ENCODE measurements at places on chromosomes 1 and 21.

DNA sequence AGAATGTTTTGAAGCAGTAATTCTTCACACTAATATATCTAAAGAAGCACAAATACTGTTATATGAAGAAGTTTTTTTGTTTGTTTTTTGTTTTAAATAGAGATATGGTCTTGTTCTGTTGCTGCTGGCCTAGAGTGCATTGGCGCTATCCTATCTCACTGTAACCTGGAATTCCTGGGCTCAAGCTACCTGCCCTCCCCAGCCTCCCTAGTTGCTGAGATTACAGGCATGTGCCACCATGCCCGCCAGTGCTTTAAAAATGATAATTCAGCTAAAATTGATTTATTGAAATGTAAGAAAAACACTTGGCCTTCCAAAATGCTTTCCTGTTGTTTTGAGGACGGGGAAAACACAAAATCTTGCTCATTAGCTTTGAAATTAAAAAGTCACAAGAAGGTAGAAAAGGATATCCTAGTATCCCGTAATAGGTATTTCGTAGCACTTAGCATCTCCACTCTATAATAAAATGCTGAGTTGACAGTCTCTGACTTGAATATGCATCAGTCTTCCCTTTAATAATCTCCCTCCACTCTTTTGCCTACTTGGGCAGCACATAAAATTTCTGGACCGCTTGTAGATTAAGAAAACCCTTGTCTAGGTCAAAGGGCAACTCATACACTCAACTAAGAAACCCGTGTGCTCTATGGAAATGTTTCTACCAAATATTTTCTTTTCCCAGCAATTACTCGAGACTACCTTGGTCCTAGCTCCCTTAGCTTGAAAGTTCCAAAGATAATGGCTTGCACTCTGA, 1.3 kb downstream of the SCYL3 start:
- no peak for DNase-seq

- no peak for DNase-seq
Measured at GRCh38 chr1:9874412-9874811, 35.7 kb downstream of the CTNNBIP1 start.

DNA sequence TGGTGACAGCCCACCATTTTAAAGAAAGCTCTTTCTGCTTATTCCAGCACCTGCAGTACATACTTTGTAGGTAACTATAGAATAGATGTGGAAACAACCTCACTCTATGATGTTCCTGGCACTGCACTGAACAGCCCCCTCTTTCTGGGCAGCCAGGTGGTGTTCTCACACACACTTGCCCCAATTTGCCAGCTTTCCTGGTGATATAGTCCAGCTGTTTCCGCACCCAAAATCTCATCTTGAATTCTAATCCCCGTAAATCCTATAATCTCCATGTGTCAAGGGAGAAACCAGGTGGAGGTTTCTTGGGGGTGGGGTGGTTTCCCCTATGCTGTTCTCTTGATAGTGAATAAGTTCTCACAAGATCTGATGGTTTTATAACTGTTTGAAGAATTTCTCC, 102.2 kb downstream of the FCRL5 start:
- DNase-seq, result no peak

- no peak for DNase-seq
Measured at GRCh38 chr1:150765296-150765976, at the start of gene CTSS. Gene CTSS (minus strand): TSS chr1:150765778. CDS start chr1:150764763, 1,015 bp downstream.

DNA sequence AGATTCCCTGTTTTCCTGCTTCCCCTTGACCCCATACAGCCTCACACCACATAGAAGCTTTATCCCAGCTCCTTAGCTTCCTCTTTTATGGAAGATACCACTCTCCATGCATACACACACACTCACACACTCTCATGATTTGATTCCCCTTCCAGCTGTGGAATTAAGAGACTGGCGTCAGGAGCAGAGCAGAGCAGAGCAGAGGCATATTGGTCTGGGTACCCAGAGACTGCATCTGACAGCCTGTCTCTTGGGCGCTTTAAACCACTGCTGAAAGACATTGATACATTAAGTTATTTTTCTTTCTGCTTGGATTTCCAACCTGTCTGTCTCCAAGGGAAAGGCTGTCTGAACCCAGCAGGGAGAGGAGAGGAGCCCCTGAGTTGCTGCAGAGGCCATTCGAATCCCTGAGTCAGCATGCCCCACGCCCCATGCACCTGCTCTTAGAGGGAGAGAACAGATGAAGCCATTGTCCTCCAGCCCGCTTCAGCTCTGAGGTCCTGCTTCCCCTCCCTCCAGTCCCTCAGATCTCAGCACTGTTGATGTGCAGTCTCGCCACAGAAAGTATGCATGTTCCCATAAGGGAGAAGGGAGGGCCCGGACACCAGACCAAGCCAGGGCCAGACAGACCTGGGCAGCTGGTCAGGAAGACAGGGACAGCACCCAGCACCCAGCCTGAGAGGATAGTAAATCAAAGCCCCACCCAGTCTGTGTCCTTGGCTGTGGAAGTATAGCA, 66.7 kb upstream of the GJB5 start:
- peak; percentile 41 for DNase-seq

- no peak for DNase-seq
Measured at GRCh38 chr1:18901952-18902522, 318 bp downstream of the ALDH4A1 start.

DNA sequence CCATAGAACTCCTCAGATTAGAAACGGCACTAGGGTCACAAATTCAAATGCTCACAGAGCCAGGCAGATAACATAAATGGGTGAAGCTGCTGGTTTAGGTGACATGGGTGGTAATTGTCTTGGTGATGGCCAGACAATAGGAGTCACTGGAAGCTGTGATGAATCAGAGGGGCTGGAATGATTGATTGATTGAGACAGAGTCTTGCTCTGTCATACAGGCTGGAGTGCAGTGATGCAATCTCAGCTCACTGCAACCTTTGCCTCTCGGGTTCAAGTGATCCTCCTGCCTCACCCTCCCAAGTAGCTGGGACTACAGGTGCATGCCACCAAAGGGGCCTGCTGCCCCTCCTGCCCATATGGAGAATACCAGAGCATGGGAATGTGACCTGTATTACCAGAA, 63.0 kb downstream of the HIVEP3 start:
- no peak for DNase-seq

- DNase-seq, result no peak
Measured at GRCh38 chr1:186327331-186327730, 47.7 kb downstream of the TPR start.

GRCh38 chr1:55039342-55040082, at the start of gene PCSK9:
Gene PCSK9 (plus strand): TSS chr1:55039548. CDS start chr1:55039838, 290 bp downstream.
- DNase-seq, result peak; percentile 70

- no peak for DNase-seq
Measured at GRCh38 chr1:55346586-55346985, 131.4 kb upstream of the USP24 start.

DNA sequence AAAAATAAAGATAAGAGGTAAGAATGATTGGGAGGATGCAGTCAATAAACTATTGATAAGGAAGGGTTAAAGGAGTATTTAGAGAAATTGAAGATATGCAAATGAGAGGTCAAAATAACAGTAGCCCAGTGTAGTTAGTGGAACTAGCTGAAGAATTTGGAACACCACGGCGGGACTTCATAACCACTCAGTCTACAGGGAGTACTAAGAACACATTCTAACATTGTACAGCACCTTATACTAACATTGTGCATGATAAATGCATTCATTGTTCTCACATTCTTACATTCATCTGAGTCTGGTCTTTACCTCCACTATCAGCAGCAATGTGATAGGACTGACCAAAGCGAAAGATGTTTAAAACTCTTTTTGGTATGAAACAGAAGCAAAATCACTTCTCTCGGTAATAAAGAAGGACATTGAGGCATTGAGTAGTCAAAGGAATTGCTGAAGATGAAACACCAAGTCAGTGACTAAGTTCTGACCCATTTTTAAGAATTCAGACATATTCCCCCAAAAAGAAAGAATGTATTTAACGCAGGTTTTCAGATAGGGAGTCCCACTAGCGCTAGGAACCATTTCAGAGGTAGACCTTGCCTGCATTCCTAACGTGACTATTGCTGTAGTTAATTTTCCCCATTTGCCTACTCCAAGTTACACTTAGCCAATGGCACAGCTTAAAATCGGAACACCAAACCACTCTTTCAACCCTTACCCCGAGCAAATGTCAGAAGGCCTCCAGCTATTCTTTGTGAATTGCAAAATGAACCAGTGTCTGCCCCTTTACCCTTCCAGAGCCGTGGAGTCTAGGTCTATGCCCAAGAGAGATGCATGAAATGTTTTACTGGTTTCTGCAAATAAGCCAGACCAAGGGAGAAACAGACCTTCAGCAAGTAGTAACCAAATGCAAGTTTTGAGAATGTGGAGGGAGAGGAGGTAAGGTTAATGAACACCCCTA, 108.8 kb upstream of the IRF2BP2 start:
- DNase-seq, result no peak

DNA sequence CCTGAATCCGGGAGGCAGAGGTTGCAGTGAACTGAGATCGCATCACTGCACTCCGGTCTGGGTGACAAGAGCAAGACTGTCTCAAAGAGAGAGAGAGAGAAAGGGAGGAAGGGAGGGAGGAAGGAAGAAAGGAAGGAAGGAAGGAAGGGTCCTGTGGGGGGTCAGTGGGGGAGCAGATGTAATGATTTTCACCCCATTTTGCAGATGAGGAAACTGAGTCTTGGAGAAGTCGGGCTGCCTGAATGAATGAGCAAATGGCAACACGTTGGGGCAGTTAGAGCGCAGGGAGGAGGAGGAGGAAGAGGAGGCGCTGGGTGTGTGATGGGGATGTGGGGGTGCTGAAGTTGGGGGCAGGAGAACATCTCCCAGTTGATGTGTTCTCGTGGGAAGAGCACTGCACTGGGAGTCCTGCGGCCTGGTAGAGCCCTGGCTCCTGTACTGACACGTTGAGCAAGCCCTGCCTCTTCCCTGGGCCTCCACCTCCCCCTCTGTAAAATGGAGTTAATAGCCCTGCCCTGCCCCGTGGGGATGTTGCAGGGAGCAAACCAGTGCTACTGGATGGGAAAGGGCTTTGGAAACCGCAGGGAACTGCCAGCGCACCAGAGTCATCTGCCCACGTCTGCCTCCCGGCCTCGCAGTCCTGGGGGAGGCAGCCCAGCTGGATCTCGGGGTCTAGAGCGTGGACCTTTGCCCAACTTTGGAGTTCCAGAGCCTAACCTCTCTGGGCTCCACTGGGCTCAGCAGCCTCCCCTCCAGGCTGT, 103.2 kb upstream of the CASZ1 start:
- DNase-seq, result no peak

- DNase-seq, result no peak
Measured at GRCh38 chr1:209769971-209770370, 14.1 kb downstream of the TRAF3IP3 start.

GRCh38 chr1:181102841-181103240, 14.3 kb downstream of the IER5 start:
- DNase-seq, result no peak

GRCh38 chr1:102107441-102107840, 110.7 kb upstream of the OLFM3 start:
- DNase-seq, result no peak

GRCh38 chr1:114302821-114303220, 149.2 kb upstream of the SYT6 start:
- DNase-seq, result no peak

DNA sequence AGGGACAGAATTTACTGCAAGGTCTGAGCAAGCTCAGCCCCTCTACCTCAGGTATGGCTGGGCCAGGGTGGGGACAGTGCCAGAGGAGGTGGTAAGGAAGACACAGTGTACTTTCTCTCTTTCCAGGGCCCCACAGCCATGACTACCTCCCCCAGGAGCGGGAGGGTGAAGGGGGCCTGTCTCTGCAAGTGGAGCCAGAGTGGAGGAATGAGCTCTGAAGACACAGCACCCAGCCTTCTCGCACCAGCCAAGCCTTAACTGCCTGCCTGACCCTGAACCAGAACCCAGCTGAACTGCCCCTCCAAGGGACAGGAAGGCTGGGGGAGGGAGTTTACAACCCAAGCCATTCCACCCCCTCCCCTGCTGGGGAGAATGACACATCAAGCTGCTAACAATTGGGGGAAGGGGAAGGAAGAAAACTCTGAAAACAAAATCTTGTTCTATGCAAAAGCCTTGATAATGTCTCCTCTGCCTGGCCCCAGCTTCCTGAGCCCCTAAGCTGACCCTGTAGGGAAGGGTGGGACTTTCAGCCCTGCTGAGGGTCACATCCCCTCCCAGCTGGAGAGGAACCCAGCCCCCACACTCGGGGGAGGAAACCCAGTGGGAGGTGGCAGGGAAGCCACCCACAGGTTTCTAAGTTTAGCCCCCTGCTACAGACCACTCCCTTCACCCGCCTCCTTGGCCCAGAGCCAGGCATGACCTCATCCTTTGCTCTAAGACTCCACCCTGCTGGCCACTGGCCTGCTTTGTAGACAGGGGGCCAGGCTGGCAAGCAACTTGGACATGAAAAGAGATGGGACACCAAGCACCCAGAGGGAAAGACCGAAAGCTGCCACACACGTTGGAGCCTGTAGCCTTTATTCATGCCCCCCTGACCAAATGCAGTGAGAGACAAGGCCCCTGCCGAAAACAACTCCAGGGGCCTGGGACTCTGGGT, 6.4 kb downstream of the RHOC start:
- peak; percentile 96 for DNase-seq

- DNase-seq, result no peak
Measured at GRCh38 chr1:18957136-18957521, 653 bp upstream of the IFFO2 start.

DNA sequence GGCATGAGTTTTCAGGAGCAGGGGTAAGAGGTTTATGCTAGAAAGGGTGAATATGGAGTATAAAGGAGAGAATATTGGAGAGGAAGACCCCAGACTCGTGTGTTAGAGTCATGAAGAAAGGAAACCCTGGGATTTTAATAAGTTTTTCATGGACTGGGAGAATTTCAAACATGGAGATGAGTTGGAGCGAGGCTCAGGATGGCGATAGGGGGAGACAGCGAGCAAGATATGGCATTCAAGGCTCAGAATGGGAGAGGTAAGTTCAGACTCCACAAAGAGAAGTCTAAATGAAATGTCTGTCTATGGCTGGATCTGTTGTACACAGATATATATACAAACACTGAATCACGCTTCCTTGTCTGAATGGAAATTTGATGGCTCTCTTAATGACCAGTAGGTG, 92.5 kb downstream of the LRRC40 start:
- DNase-seq, result no peak

DNA sequence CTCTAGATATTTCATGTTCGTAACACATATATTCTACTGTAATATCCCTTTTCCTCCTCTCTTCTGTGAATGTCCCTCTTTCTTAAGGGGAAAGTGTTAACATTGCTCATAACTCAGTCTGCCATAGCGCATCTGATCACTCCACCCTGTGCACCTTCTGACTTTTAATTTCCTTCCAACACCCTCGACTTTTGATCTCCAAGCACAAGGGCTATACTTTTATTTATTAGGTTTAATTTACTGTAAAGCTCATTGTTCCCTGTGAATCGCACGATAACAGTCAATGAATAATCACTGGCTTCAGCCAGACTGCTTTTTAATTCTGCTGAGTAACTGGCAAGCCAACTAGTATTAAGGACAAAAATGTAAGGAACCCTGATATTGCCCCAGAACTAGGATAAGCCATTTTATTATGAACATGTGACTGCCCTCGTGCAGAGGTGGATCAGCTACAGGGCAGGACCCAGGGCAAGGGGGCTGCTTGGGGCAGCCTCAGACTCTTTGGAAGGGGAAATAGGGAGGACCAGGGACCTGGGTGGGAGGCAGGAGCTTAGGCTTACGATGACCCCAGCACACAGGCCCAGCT, 2.6 kb upstream of the ETS2 start:
- DNase-seq, result no peak

All from mucosa of descending colon (tissue), 3 donors.